ENCODE measurements at places on chromosomes 3 and 15.

DNA sequence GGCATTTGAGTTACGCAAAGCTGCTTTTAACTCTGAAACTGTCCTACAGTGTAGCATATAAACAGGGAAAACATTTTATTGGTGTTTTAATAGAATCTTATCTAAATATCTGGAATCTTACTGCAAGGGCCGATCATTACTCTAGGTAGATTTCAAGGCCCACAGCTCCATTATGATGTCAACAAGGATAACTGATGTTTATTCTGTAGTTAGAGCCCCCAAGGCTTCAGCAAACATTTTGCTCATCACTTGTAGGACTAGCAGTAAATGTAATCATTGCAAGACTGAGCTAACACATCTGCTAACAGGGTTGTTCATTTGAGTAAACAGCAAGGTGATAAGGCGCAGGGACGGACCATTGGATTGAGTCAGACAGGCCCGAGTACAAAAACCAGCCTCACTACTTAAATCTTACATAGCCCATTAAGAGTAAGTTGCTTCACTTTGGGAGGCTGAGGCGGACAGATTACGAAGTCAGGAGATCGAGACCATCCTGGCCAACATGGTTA is 332.5 kb upstream of the TPRG1 start:
- no peak for DNase-seq

- no peak for DNase-seq
Observed at GRCh38 chr3:120708408-120708807, 26.4 kb upstream of the HGD start.

DNA sequence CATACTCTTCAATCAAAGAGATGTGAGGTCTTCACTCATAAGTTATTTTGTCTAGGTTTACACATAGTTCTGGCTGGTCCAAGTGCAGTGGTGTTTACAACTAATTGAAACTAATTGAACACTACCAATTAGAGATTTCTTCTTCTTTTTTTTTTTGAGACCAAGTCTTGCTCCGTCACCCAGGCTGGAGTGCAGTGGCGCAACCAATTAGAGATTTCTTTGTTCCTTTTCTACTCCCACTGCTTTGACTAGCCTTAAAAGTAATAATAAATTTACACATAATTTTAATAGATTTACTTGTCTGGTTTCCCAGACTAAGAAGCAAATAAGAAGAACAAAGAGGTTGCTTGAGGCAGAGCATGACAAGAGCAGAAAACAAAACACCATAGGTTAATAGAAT is 6.7 kb upstream of the DENND6A start:
- no peak for DNase-seq

GRCh38 chr15:38038659-38039442 is 104.4 kb downstream of the TMCO5A start:
- DNase-seq, result no peak

DNA sequence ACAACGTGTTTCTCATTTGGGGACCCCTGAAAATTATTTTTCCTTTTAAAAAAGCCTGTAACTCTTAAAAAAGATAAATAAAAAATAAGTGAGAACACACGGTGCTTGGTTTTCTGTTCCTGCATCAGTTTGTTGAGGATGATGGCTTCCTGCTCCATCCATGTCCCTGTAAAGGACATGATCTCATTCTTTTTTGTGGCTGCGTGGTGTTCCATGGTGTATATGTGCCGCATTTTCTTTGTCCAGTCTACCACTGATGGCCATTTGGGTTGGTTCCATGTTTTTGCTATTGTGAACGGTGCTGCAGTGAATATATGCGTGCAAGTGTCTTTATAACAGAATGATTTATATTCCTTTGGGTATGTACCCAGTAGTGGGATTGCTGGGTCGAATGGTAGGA is 2.3 kb downstream of the TSPAN3 start:
- DNase-seq, result no peak

DNA sequence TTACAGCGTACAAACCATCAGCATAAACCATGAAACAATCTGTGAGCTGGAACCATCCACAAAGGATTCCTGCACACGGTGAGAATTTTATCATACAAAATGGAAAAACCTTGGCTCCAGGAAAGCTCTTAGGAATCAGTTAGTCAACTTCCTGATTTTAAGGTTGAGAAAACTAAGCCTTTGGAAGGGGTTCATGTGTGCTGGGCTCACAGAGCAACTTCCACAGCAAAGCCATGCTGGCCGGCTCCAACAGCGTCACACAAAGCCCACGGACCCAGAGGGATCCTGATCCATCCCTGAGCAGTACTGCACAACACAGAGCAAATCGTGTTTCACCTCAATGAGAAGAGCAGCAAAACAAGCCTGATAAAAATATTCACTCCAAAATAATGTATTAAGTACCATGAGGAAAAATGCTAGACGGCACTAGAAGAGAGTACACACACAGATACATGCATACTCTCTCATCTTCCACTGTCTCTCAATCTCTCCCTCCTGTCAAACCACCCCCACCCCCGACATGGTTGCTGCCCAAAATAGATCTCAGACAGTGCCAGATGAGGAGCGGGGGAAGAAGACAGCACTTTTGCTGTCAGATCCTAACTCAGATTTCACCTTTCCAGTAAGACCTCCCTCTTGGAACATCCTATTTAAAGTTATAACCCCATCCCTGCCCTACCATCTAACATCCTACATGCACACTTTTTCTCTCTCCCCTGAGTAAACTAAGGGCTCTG is 58.6 kb downstream of the MB21D2 start:
- no peak for DNase-seq

Data from activated effector memory CD4-positive, alpha-beta T cell treated with anti-CD3 and anti-CD28 coated beads, Interleukin-2, amount 50 U/mL, for 16 hours (primary cell).